ENCODE measurements at places on chromosomes 11 and 22.

- no peak for DNase-seq
Observed at GRCh38 chr11:62853279-62853965, 14.0 kb upstream of the WDR74 start.

- no peak for DNase-seq
Observed at GRCh38 chr22:49657275-49657973, 170.2 kb downstream of the BRD1 start.

DNA sequence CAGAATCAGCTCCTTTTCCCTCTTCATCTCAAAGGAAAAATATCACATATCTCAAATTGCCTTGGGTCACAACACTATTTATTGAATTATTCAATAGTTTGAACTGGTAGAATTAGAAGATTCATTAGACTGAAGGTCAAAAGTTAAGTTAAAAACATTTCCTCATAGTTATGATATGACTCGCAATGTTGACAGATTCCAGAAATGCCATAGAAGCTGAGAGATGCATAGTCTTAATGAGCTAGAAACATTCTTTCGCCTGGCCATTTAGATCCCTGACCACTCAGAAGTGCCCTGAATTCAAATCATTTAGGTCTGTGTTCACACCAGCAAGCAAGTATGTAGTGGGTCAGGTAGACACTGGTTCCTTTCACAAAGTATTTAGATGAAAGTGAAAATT is 44.4 kb downstream of the FAT3 start:
- DNase-seq = no peak

DNA sequence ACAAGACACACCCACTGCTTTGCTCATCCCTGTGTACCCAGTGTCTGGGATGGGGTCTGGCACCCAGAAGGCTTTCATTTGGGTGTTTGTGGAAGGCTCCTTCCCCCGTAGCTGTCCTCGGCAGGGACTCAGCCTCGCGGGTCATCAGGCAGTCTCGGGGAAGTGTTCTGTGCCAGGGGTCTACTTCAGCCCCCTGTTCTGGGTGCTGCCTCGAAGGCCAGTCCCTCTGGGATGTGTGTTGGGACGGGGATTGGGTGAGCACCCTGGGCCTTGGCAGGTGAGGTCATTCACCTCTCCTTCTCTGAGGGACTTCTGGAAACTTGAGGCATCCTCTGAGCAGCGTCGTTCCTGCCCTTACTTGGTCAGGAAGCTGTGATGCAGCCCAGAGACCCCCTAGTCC is 65.5 kb downstream of the RPUSD4 start:
- DNase-seq = no peak

- DNase-seq = no peak
Observed at GRCh38 chr11:122235615-122236014, 119.6 kb upstream of the BLID start.

DNA sequence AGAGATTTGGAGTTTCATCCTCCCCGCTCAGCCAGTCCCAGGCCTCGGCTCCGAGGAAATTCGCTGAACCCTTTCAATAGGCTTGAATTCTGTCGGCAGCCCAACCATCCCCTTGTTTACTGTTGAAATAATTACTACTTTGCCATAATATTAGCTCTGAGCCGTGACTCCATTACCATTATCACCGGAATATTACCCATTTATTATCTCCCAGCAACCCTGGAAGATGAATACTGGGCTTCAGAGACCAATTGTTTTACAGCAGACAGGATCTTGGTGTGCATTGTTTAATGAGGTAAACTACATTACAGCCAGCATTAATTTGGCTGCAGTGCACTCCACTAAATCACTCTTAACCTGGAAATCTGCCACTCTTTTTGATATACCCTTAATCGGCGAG is 867.4 kb downstream of the NTM start:
- no peak for DNase-seq

GRCh38 chr22:45702981-45703380 is 31.3 kb downstream of the ATXN10 start:
- no peak for DNase-seq

GRCh38 chr11:36346562-36347383 is 50.7 kb downstream of the PRR5L start:
- no peak for DNase-seq

DNA sequence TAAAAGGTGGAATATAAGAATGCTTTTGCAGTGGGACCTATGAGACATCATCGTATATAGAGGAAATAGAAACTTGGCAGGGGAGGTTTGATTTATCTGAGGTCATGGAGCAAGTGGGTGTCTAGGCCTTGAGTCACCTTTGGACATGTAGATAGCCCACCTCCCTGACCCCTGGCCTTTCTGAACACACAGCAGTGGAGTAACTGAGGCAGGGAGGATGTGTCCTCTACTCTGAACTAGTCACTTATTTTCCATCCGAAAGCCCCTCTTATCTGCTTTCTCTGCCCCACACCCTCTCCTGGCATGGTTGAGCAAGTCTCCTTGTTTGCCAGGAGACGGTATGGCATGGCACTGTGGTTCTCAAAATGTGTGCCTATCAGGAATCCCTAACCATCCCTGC is 7.9 kb downstream of the CD82 start:
- DNase-seq = no peak

DNA sequence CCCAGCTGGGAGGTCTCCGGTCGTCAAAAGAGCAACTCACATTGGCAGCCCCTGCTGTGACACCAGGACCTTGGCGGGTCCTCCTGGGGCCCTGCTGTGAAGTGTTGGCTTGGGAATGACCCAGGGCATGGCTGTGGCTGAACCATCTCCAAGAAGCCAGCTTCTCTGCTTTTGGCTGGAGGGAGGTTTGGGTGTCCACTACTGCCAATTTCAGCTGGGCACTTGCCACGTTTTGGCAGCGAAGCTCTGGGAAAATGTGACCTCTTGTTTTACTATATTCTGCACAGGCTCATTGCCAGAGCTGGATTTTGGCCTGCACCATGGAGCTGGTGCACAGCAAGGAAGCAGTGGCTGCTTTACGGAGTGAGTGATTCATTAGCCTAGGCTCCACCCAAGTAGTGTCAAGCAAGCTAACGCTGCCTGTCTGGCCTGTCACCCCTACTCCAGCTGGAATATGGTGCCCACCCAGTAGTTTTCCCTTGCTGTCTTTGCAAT is 24.3 kb upstream of the SMCO4 start:
- peak; percentile 63 for DNase-seq

DNA sequence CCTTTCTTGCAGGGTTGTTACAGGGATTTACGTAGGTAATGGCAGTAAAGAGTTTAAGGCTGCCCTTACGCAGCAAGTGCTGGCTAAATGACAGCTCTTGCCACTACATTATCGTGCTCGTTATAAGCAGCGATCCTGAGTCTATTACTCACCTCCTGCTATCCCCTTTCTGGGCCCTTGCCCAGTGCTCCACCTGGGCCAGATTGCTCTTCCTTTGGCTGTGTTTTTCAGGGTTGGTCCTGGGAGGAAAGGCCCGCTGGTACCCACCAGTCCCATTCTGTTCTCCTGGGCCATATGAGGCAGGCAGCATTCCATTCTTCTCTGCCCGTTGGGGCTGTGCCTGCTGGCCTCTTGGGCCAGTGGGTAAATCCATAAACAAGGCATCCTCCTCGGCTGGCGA is 87.5 kb downstream of the C11orf58 start:
- no peak for DNase-seq

- DNase-seq = no peak
Observed at GRCh38 chr22:31947296-31947695, 3.0 kb downstream of the YWHAH start.

- no peak for DNase-seq
Observed at GRCh38 chr11:112566124-112566523, 305.5 kb upstream of the PLET1 start.

- DNase-seq = no peak
Observed at GRCh38 chr22:17472932-17473331, 90.4 kb upstream of the SLC25A18 start.

DNA sequence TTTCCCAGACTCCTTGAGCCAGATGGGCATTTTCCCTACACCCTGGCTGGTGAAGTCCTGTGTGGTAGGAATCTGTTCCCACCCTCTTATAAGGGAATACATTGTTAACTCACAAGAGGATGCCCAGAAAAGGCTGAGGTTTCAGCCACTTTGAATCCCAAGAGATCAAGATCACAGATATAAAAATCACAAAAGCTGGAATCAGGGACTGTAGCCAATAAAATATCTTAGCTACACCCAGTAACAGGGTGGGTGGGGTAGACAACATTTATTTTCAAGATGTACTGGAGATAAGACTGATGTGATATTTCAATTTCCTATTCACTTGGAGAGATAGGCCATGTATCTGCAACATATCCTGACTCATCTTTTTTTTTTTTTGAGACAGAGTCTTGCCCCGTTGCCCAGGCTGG is 50.3 kb downstream of the COPB1 start:
- no peak for DNase-seq

DNA sequence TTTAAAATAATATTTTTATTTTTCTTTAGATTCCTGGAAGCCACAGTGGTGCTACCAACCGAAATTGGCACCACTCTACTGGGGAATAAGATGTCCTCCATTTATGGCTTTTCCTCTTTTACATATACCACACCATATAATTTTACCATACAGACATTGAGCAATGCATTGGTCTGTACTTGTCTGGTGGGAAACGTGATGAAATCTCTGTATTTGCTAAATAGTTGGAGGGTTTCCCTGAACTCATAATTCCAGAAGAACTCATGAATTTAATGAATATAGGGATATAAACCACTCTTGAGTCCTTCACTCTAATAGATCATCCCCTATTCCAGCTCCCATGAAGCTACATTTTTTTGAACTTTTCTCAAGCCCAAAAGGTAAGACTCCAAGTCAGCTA is 28.0 kb upstream of the MMP13 start:
- DNase-seq = no peak

DNA sequence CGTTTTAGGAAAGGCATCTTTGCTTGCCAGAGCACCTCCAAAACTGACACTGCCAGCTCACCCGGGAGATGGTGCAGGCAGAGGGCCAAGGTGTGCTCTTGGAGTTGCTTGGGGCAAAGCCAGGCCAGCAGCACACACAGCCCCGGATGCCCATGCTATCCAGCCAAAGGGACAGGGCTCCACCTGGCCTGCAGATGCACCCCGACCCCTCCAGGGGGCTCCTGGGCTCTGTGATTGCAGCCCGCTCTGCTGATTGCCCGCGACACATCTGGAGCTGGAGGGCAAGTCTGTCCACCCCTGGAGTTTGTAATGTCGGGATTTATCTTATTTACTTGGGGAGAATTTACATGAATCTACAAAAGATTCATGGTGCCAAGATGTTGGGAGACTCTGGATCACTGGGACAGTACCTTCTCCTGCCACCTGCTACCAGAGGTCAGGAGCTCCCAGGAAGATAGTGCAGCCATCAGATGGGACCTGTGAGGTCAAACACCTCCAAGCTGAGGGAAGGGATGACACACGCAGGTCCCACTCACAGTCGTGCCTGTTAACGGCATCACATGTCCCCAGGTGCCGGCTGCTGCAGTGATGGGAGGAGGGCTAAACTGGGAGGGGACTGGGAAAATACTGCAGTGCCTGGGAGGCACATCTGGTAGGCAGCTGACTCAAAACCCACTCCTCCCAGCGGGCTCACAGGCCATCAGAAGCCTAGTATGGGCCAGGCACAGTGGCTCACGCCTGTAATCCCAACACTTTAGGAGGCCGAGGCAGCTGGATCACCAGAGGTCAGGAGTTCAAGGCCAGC is 17.2 kb downstream of the CBX7 start:
- DNase-seq = no peak

GRCh38 chr11:121119440-121119839 is 18.4 kb downstream of the TECTA start:
- no peak for DNase-seq

DNA sequence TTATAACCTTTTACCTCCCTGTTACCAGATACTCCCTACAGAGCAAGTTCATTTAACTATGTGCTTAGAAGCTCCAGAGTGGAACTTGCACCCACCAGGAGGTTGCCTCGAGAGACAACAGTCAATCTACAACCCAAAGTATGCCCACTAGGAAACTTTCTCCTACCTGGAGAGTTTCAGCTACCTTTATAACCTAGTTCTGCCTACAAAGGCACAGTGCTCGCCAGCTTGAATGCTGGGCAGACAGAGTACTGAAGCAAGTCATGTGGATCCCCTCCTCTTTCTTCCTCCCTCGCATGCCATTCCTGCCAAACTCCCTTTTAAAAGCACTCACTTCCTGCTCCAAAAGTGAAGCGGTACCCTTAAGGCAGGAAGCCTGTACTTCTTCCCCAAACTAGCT is 258.9 kb downstream of the SWAP70 start:
- DNase-seq = no peak

GRCh38 chr22:45578524-45579147 is 76.0 kb downstream of the FBLN1 start:
- no peak for DNase-seq

GRCh38 chr22:43227239-43227630 is 40.3 kb upstream of the TTLL12 start:
- no peak for DNase-seq

- DNase-seq = no peak
Observed at GRCh38 chr11:61587541-61587941, 6.7 kb upstream of the SYT7 start.

GRCh38 chr11:77473801-77474683 is at the start of gene PAK1:
Gene PAK1 (minus strand): TSS chr11:77474094. CDS start chr11:77392520, 81,574 bp downstream.
- DNase-seq = peak; percentile 40

DNA sequence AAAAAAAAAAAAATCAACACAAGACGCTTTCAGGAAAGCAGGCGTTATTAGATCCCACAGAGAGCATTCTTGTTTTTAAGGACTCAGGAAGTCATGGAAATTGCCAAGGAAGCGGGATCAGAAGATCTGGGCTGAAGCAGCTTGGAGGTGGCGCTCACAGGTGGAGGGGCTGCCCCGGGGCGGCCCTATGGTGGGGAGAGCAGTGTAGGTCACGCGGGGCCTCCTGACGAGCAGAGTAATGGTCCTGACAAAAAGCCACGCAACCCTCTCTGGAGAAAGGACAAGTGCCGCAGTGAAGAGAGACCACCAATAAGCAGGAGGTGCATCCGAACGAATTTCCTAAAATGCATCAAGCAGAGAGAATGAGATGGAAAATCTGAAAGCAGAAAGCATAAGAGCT is 407.0 kb downstream of the BRD1 start:
- DNase-seq = no peak

GRCh38 chr22:27004434-27004833 is 347.0 kb downstream of the MIAT start:
- no peak for DNase-seq

- no peak for DNase-seq
Observed at GRCh38 chr11:41050791-41051190, 408.7 kb downstream of the LRRC4C start.

GRCh38 chr22:29190918-29191317 is 14.8 kb upstream of the EMID1 start:
- DNase-seq = no peak

- DNase-seq = no peak
Observed at GRCh38 chr11:26229981-26230380, 101.9 kb upstream of the ANO3 start.

GRCh38 chr11:2387266-2387987 is 10.3 kb downstream of the CD81 start:
- DNase-seq = peak; percentile 72

DNA sequence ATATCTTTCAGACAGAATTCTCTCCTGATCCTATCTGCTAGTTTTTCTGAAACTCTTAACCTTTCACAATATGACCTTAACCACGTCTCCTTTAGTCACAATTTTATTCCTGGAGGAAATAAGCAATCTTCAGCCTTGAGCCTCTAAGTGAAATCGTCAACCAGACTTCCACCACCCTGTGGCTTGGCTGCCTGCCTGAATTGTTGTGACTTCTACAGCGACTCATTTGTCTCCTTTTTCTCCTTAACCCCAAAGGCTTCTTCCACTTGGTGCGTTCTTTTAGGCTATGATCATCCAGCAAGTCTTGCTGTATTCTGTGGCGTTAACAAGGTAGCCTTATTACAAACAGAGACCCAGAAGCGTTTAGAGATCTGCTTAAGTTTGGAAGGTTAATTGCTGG is 535.1 kb upstream of the ARHGAP42 start:
- no peak for DNase-seq
